ENCODE measurements at places on chromosomes 13 and 19.

GRCh38 chr19:29645911-29646310 is 19.4 kb upstream of the PLEKHF1 start:
- DNase-seq = no peak

DNA sequence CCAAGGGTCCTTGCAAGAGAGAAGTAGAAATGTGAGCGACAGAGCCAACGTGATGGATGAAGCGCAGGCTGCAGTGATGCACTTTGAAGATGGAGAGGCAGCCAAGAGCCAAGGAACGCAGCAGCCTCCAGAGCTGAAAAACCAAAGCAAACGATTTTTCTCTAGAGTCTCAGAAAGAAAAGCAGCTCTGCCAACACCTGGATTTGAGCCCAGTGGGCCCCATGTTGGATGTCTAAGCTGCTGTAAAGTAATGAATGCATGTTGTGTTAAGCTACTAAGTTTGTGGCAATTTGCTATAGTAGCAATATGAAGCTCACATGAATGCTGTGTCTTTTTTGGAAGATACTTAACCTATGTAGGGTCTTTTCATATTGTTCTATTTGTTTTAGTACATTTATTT is 894.3 kb downstream of the EFNB2 start:
- no peak for DNase-seq

- DNase-seq = no peak
These were observed 50.6 kb downstream of the XPO4 start for GRCh38 chr13:20851844-20852402.

- DNase-seq = no peak
These were observed 2.7 kb downstream of the PRKACA start for GRCh38 chr19:14114854-14115253.

GRCh38 chr13:45064889-45065288 is 55.4 kb upstream of the GTF2F2 start:
- DNase-seq = no peak

- no peak for DNase-seq
These were observed 7.1 kb downstream of the ZIC2 start for GRCh38 chr13:99988529-99989275.

GRCh38 chr19:8212212-8212611 is 3.0 kb downstream of the CERS4 start:
- DNase-seq = no peak

DNA sequence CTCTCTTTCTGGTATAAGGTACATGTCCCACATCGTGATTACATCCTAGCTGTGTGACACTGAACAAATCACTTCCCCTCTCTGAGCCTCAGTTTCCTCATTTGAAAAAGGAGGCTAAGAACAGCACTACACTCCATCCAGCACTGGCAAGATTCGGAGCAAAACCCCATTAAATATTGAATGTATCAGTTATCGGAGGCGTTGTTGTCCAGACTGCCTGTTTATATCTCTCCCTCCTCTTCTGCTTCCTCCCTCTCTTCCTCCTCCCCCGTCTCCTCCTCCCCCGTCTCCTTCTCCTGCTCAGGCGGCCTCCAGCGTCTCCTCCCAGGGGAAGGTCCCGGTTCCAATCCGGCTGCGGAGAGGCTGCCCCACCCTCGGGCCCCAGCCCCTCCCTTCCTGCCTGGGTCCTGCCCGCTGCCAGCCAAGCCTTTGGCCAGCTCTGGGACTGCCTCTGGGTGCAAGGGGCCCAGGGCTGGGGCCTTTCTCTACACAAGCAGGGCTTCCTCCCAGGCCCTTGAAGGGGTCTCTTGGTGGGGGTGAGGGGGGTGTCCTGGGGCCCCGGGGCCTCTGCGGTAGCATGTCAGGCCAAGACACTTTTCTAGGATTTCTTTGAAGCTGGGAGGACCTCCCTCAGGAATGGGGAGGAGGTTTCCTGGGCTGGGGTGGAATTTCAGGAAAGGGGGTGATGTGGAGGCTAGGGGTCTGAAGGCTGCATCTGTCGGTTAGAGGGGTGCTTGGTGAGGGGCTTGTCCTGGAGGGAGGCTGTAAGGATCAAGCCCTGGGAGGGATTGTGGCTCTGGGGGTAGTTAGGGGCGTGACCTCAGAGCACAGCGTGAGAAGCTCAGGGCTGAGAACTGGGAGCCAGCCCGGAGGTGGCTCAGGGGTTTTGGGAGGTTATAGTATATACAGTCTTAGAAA is 1.9 kb downstream of the RRAS start:
- peak; percentile 52 for DNase-seq

DNA sequence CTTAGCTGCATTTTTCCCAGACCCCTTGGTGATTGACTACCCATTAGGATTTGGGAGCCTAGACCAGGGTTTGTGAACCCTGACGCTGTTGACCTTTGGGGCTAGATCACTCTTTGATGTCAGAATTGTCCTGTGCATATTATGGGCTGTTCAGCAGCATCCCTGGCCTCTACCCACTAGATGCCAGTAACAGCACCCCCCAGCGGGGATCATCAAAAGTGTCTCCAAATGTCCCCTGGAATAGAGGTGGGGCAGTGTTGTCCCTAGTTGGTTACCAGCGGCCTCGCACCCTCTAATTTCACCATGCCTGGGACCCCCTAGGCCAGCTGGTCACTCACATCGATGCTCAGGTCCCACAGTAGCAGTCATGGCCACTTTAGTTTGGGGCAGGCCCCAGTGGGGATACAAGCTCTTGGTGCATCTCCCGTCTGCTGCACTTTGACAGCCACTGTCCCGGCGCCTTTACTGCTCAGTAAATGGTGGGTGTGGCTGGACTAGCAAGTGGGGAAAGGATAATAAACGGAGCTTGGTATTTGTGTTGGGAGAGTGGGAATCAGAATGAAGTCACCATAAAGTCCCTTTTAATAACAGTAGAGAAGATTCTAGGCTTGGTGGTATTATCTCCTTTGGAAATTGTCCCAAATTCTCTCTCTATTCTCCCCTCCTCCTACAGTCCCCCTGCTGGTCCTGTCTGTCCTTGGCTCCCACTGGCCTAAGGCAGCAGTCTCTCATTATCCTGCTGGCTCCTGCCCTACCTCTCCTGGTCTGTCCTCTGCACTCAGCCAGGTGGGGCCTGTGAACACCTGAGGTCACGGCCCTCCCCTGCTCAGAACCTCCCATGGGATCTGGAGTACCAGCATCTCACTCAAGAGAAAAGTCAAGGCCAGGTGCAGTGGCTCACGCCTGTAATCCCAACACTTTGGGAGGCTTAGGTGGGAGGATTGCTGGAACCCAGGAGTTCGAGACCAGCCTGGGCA is 80.6 kb downstream of the SIPA1L3 start:
- DNase-seq = no peak

DNA sequence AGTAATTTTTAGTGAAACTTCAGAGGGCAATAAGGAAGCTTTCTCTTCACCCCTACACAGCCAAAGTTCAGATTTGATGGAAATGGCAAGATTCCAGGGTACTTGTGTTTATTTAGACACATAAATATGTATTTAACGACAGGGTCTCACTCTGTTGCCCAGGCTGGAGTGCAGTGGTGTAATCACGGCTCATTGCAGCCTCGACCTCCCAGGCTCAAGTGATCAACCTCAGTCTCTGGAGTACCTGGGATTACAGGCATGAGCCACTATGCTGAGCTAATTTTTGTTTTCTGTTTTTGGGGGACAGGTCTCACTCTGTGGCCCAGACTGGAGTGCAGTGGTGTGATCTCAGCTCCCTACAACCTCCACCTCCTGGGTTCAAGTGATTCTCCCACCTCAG is 2.0 kb upstream of the SYCE2 start:
- no peak for DNase-seq

- peak; percentile 26 for DNase-seq
These were observed 215.9 kb upstream of the SOX21 start for GRCh38 chr13:94928127-94928775.

DNA sequence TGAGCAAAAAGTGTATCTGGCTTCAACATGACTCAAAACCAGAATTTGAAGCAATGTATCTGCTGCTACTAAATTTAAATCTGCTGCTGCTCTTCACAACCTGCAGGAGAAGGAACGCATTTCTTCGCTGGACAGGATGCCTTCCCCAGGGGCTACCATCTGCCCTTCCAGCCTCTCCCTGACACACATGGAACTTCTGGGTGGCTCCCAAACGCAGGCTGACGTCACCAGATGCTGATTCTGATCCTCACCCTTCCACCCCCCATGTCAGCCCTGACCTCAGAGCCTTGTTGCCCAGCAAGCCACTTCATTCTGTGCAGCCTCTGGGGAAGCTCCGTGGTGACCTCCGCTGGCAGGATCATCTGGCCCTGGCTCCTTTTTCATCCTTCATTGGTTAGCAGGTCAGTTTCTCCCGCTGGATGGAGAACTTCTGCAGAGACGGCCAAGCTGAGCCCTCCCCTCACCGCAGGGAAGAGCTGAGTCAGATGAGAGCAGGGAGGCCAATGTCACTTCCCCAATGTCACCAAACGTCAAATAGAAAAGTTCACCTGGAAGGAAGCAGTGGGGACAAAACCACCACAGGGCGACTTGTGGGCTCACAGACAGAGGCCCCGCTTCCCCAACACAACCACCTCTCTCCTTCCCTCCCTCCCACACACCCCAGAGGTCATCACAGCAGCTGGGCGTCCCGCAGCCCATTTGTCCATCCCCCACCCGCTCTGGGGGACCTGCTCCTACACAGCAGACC is 14.0 kb upstream of the RAB20 start:
- no peak for DNase-seq

DNA sequence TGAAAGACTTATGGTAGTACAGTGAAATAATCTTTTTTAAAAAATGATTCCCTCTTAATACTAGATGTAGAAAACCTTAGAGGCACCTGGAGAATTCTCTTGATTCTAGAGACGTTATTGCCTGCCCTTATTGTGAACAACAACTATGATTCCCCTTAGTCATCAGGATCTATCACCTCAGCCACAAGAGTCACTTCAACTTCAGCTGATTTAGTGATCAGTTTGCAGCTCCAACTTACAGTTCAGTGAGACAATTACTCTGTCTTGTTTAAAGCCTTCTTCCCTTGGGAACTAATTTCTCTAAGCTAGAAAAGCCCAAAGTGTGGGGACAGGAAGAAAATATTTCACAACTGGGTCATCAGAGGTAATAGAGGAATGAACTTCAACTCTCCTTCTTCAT is 254.3 kb upstream of the SLITRK1 start:
- DNase-seq = no peak

DNA sequence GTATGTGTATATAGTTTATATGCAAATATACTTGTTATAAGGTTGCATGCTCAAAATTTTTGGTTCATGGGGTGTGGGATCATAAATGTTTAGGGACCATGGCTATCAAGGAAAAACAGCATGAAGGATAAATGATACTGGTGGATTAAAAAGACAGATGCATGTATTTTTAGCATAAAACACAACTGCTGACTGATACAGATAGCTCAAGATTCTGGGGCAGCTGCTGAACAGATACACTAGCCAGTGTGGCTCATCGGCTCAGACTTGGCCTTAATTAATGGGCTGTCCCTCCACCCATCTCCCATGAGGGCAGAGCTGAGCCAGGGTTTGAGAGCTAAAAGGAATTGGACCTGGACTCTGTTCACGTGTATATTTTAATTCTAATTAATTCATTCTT is 11.4 kb downstream of the ALOX5AP start:
- DNase-seq = no peak

- no peak for DNase-seq
These were observed 1315.4 kb downstream of the PCDH9 start for GRCh38 chr13:65914716-65915115.

DNA sequence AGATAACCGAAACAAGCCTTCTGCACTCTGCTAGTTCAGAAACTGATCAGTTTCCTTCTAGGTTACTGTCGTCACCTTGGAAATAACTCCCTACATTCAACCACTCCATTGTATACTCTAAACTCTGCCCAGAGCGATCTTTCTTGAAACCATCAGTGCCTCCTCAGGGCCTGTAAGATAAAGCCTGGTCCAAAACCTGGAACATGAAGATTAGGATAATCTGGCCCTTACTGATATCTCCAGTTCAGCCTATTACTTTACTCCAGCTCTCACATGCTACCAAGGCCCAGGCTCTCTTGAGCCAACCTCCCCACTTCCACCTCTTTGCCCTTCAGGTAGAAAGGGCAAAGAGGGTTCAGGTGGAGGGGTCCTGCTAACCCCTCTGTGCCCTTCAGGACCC is 125.3 kb upstream of the RXFP2 start:
- DNase-seq = no peak

DNA sequence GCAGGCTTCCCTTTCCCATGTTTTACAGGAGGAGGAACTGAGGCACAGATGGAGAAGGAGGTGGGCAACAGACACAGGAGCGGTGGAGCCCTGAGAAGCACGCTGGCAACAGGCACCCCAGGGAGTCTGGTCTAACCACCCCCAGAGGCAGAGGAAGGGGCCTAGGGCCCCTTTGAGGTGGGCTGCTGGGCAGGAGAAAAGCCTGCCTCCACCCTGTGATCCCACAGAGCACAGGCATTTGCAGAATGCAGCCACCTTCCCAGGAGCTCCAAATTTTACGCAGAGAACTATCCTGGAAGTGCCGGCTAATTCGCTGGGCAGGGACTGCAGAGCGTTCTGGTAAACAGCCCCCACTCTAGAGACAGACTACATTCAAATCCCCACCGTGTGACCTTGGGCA is 30.4 kb downstream of the RAB20 start:
- DNase-seq = no peak

- no peak for DNase-seq
These were observed 46.5 kb downstream of the UTP14C start for GRCh38 chr13:52070929-52071523.

DNA sequence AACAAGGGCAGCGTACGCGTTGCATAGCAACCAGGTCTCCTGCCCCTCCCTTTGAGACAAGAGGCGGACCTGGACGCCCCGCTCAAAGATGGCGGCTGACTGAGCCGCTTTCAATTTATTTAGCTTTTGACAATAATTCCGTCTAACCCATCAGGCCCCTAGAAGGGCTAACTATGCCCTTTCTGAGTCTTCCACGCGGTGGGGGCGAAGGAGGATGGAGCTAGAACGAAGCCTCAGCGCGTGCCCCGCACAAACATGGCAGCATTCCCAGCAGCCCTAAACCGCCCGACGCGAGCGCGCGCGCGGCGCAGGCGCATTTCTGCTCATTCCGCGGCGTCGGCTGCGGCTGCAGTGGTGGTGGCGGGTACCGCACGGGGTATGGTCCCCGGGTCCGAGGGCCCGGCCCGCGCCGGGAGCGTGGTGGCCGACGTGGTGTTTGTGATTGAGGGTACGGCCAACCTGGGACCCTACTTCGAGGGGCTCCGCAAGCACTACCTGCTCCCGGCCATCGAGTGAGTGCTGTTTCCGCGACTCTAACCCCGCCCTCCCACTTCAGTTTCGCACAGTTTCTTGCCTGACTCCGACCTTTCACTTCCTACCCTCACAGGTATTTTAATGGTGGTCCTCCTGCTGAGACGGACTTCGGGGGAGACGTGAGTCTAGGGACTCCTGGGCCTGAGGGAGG is at the start of gene MED25:
MED25 (plus strand) TSS at position 326 of the 685 bp plus-strand sequence; CDS start at position 379, 53 bp downstream.
- DNase-seq = peak; percentile 56

GRCh38 chr13:46641274-46642081 is 88.5 kb downstream of the LRCH1 start:
- no peak for DNase-seq

- no peak for DNase-seq
These were observed 171.3 kb downstream of the CACNA1A start for GRCh38 chr19:13334801-13335481.

- DNase-seq = no peak
These were observed 368.8 kb downstream of the SUCLA2 start for GRCh38 chr13:47632311-47632710.

Data from LNCaP clone FGC (cell line).